ENCODE measurements at places on chromosomes 2 and 18.

GRCh38 chr18:13605477-13605876, 120.9 kb downstream of the FAM210A start:
- DNase-seq, result no peak
- no peaks in the 10 kb centered on the region for H3K4me1 ChIP-seq
- no peak overlapping the region for H3K4me3 ChIP-seq
- H3K36me3 ChIP-seq, result no peaks in the 10 kb centered on the region

GRCh38 chr2:239636808-239637207, 236.0 kb upstream of the HDAC4 start:
- H3K36me3 ChIP-seq, result no peaks in the 10 kb centered on the region
- H3K27me3 ChIP-seq, result peaks cover 5% of the 10 kb centered on the region
- no peak overlapping the region for H3K27ac ChIP-seq

DNA sequence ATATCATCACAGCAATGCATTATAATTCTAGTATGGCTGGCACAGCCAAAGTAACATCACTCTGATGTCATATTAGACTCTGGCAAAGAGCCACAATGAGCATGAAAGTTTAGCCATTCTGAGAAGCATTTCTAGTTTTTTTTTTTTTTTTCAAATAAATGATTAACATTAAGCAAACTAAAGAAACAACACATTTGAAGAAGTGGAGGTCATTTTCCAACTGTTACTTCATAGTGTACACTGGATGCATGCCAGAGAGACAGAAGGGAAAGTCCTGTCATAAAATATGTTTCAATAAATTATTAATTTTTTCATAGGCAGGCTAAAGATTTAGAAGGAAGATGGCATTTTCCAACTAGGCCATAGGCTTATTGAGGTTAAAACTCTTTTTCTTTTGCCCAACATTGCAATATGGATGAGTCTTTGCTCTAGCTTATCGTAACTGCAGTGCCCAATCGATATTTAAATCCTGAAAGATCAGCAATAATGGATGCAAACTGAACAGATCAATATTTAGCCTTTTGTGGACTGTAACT, 1630.4 kb upstream of the ACVR2A start:
- no peaks in the 10 kb centered on the region for H3K36me3 ChIP-seq
- H3K27me3 ChIP-seq, result no peaks in the 10 kb centered on the region
- no peak overlapping the region for H3K27ac ChIP-seq

- H3K4me3 ChIP-seq, result no peak overlapping the region
- H3K27ac ChIP-seq, result peak overlapping the region; percentile 35
- H3K4me1 ChIP-seq, result peaks cover 13% of the 10 kb centered on the region
- H3K27me3 ChIP-seq, result no peaks in the 10 kb centered on the region
- DNase-seq, result no peak
- no peaks in the 10 kb centered on the region for H3K36me3 ChIP-seq
Observed at GRCh38 chr2:168632709-168633121, 169.7 kb upstream of the NOSTRIN start.

GRCh38 chr2:64289737-64290136, 145.5 kb upstream of the PELI1 start:
- no peak overlapping the region for H3K4me3 ChIP-seq
- no peak for DNase-seq
- no peaks in the 10 kb centered on the region for H3K36me3 ChIP-seq
- H3K27ac ChIP-seq, result no peak overlapping the region

- H3K36me3 ChIP-seq, result no peaks in the 10 kb centered on the region
- no peaks in the 10 kb centered on the region for H3K27me3 ChIP-seq
- H3K4me1 ChIP-seq, result no peaks in the 10 kb centered on the region
- no peak for DNase-seq
- no peak overlapping the region for H3K27ac ChIP-seq
- no peak overlapping the region for H3K4me3 ChIP-seq
Observed at GRCh38 chr2:21131861-21132260, 8.1 kb downstream of the TDRD15 start.

- H3K36me3 ChIP-seq, result no peaks in the 10 kb centered on the region
- H3K4me1 ChIP-seq, result no peaks in the 10 kb centered on the region
- no peak for DNase-seq
- no peak overlapping the region for H3K4me3 ChIP-seq
Observed at GRCh38 chr18:48027401-48027963, 97.0 kb upstream of the SMAD2 start.

GRCh38 chr2:159904959-159905305, 106.9 kb upstream of the CD302 start:
- peak overlapping the region; percentile 15 for H3K4me3 ChIP-seq
- peaks cover 11% of the 10 kb centered on the region for H3K4me1 ChIP-seq
- no peaks in the 10 kb centered on the region for H3K36me3 ChIP-seq
- H3K27ac ChIP-seq, result no peak overlapping the region
- H3K27me3 ChIP-seq, result peaks cover 8% of the 10 kb centered on the region

GRCh38 chr2:119256582-119256921, 32.9 kb downstream of the STEAP3 start:
- no peak overlapping the region for H3K4me3 ChIP-seq
- no peak overlapping the region for H3K27ac ChIP-seq
- no peak for DNase-seq
- no peaks in the 10 kb centered on the region for H3K4me1 ChIP-seq
- peaks cover 64% of the 10 kb centered on the region for H3K36me3 ChIP-seq

DNA sequence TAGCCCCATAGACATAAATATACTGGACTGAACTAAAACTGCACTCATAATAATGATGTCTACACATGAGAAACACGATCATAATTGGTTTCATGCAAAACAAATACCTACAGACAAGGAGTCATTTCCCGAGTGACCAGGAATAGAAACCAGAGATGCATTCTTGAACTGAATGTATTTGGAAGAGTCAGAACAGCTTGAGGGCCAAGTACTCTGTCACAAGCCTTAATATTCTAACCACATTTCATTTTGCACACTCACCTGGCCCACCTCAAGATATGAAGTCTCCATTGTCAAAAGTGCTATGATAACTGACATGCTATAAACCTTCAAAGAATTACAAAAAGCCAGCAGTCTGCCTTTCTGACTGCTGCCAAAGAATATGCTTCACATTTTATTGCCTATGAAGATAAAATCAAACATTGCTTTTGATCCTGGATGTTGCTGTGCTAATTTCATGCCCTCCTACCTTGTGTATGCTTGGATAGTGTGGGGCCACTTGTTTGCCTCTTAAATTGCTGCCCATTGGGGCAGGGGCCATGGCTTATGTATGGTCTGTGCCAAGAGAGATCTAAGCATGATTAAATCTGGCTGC, 18.9 kb upstream of the ASAP2 start:
- no peaks in the 10 kb centered on the region for H3K36me3 ChIP-seq
- no peak overlapping the region for H3K27ac ChIP-seq
- peaks cover 29% of the 10 kb centered on the region for H3K27me3 ChIP-seq
- no peak for DNase-seq
- no peak overlapping the region for H3K4me3 ChIP-seq

GRCh38 chr2:72293620-72294019, 146.0 kb upstream of the CYP26B1 start:
- H3K27me3 ChIP-seq, result no peaks in the 10 kb centered on the region
- no peaks in the 10 kb centered on the region for H3K4me1 ChIP-seq
- H3K36me3 ChIP-seq, result no peaks in the 10 kb centered on the region
- H3K4me3 ChIP-seq, result no peak overlapping the region
- DNase-seq, result no peak

GRCh38 chr2:150570712-150571111, 83.2 kb upstream of the RND3 start:
- H3K4me1 ChIP-seq, result no peaks in the 10 kb centered on the region
- no peaks in the 10 kb centered on the region for H3K27me3 ChIP-seq
- no peak for DNase-seq
- no peaks in the 10 kb centered on the region for H3K36me3 ChIP-seq

DNA sequence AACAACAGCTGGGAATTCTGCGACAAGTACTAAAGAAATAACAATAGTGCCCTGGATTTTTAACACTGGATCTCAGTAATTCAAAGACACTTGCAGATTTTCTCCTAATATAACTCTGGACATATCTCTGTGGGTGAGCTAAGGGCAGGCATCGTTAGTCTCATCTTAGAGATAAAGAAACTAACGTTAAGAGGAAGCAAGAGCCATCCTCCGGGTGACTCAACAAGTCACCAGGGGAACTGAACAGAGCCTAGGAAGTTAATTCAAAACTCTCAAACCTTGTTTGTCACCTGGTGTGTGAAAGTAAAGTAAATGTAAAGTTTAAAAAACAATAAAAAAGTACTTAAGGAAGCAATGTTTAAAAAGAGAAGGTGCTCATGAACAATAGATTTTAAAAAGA, 41.6 kb upstream of the NRP2 start:
- peaks cover 4% of the 10 kb centered on the region for H3K27me3 ChIP-seq
- no peaks in the 10 kb centered on the region for H3K4me1 ChIP-seq
- H3K27ac ChIP-seq, result no peak overlapping the region
- no peak for DNase-seq
- H3K36me3 ChIP-seq, result no peaks in the 10 kb centered on the region

- H3K4me3 ChIP-seq, result no peak overlapping the region
- no peak overlapping the region for H3K27ac ChIP-seq
- H3K27me3 ChIP-seq, result peaks cover 3% of the 10 kb centered on the region
- DNase-seq, result no peak
Observed at GRCh38 chr18:79067611-79068010, 1.6 kb upstream of the ATP9B start.

DNA sequence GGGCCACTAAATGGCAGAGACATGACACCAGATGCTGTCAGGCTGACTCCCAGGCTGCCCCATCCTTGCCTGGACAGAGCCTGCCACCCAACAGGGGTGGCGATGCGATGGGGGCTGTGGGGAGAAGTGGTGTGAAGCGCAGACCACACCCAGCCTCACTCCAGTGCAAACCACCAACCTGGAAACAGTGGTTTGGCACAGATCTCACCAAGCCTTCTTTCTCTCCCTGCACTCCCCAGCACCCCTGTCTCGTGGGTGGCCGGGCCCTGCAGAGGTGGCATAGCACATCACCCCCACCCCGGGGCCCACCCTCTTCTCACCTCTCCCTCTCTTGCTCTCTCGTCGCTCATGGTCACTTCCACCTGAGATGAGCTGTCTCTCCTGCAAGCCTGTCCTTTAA, 32.6 kb downstream of the CIB4 start:
- H3K27ac ChIP-seq, result no peak overlapping the region
- H3K4me1 ChIP-seq, result no peaks in the 10 kb centered on the region
- peaks cover 9% of the 10 kb centered on the region for H3K27me3 ChIP-seq

- H3K27me3 ChIP-seq, result peaks cover 49% of the 10 kb centered on the region
- peaks cover 16% of the 10 kb centered on the region for H3K4me1 ChIP-seq
- DNase-seq, result no peak
- no peak overlapping the region for H3K27ac ChIP-seq
- H3K36me3 ChIP-seq, result no peaks in the 10 kb centered on the region
Observed at GRCh38 chr2:10549195-10549594, 101.1 kb upstream of the ODC1 start.

- no peak overlapping the region for H3K27ac ChIP-seq
- H3K27me3 ChIP-seq, result no peaks in the 10 kb centered on the region
- H3K4me1 ChIP-seq, result no peaks in the 10 kb centered on the region
- no peak overlapping the region for H3K4me3 ChIP-seq
- no peaks in the 10 kb centered on the region for H3K36me3 ChIP-seq
- no peak for DNase-seq
Observed at GRCh38 chr18:24602201-24602600, 141.8 kb downstream of the HRH4 start.

DNA sequence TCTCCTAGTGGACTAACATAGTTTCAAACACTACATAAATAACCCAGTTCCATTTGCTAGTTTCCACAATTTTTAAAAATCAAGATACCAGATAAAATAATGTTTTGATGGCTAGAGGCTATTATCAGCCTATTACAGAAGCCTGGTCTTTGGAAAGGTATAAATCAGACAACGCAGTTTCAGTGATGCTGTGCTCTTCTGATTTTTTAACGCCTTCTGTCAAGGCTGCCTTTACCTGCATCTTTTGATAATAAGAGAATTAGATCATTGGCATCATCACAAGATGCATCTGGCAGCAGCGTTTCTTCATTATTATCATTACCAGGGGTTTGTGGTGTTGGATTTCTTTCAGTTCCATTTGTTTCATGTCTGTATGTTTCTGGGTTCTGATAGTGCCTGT, 268.7 kb downstream of the MTX2 start:
- no peak overlapping the region for H3K27ac ChIP-seq
- no peaks in the 10 kb centered on the region for H3K4me1 ChIP-seq
- no peaks in the 10 kb centered on the region for H3K27me3 ChIP-seq
- no peak for DNase-seq
- no peak overlapping the region for H3K4me3 ChIP-seq
- no peaks in the 10 kb centered on the region for H3K36me3 ChIP-seq

DNA sequence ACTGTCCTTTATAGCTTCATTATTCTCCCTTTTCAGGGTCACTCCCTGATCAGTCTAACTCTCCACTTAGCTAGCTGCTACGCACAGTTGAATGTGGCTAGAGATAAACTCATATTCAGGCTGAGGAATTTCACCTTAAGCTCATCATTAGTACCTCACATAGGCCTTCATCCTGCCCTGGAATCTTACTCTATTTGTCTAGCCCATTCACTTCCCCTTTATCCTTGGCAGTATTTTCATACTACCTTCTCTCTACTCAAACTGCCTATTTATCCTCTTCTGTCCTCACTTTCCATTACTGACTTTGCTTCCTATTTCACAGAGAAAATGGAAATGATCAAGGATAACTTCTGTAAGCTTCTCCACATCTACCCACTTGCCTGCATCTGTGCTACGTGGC, 10.6 kb upstream of the DSC2 start:
- DNase-seq, result no peak
- no peaks in the 10 kb centered on the region for H3K36me3 ChIP-seq
- no peak overlapping the region for H3K27ac ChIP-seq
- no peaks in the 10 kb centered on the region for H3K27me3 ChIP-seq

GRCh38 chr2:10380048-10380926, 67.8 kb downstream of the ODC1 start:
- H3K27me3 ChIP-seq, result no peaks in the 10 kb centered on the region
- no peaks in the 10 kb centered on the region for H3K36me3 ChIP-seq

GRCh38 chr2:145744541-145745386, 1224.8 kb upstream of the ZEB2 start:
- DNase-seq, result no peak
- H3K27ac ChIP-seq, result no peak overlapping the region
- no peaks in the 10 kb centered on the region for H3K36me3 ChIP-seq
- no peaks in the 10 kb centered on the region for H3K27me3 ChIP-seq
- H3K4me3 ChIP-seq, result no peak overlapping the region
- peaks cover 22% of the 10 kb centered on the region for H3K4me1 ChIP-seq

DNA sequence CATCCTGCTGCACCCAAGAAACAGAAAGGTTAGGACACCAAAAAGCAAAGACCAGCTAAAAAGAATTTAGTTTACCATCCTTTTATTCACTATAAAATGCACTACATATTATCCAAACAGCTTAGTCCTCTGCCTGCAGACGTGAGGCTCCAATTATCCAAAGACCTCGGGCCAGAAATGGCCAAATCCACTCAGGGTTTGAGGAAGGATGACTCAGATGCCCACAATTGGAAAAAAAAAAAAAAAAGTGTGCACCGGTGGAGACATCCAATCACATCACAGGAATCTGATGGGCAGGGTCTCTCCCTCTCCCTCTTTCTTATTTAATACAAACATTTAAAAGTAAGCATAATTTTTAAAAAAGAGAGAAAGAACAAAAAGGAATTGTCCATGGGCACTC, 65.7 kb downstream of the TRABD2A start:
- H3K4me3 ChIP-seq, result no peak overlapping the region
- no peaks in the 10 kb centered on the region for H3K36me3 ChIP-seq
- no peak for DNase-seq
- H3K27me3 ChIP-seq, result peaks cover 5% of the 10 kb centered on the region
